Activated gamma-delta T cell treated with Interleukin-2 at 50 U/mL for 16 hours (primary cell): ENCODE measurements at places on chromosomes 6 and 20.

DNA sequence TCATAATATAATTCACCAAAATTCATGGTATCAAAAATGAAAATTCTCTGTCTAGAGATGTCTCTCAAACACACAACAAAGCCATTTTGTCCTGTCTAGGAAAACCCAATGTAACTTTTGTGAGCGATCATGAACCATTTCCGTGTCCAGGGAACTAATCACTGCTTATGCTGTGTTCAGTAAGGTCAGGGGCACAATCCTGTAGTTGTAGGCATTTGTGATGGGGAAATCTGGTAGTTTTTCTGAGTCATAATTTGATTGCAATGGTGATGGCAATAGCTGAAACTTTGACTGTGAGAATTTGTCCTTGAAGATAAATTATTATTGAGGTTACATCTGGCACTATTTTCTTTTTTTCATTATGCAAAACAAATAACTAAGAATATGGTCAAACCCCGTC, 21.0 kb upstream of the GCLC start:
- no peak for DNase-seq

GRCh38 chr20:16035576-16035975, 537.7 kb downstream of the KIF16B start:
- DNase-seq = no peak

GRCh38 chr20:48945840-48946514, 24.5 kb downstream of the ARFGEF2 start:
- DNase-seq = no peak

DNA sequence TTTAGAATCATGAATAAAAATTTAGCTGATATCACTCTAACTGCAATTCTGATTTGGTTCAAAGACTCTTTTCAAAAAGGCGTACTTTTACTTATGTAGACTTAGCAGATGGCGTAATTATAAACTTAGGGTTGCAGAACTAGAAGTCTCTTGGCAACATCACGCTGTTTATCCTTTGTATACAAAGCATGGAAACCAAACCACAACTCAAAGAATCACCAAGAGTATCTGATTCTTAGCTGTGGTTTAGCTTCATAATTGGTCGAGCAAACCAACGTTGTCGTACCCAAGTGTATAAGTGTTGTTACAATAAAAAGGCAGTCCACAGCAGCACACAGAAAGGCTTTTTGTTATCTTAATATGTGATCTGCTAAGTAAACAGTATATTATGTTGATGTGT, 18.2 kb downstream of the STMND1 start:
- no peak for DNase-seq

DNA sequence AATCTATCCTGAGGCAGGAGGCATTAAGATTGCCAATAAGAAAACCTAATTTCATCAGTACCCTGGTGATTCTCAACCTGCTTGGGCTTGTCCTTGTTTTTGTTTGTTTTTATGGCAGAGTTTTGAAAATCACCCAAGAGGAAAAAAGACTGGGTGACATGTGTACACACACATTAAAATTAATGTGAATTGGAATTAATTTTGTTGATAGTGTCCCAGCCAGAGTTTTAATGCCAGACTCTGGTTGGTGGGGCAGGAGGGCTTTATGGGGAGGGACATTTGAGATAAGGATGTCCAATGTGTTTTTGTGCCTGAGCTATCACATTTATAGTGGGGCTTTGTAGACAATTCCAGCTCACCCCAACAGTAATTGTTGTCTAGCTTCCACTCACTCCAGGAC, 184.6 kb downstream of the ID4 start:
- DNase-seq = no peak

- DNase-seq = peak; percentile 59
Measured at GRCh38 chr20:1212607-1213396, 9.5 kb downstream of the C20orf202 start.

- no peak for DNase-seq
Measured at GRCh38 chr20:36036688-36037087, 68.3 kb downstream of the CNBD2 start.

DNA sequence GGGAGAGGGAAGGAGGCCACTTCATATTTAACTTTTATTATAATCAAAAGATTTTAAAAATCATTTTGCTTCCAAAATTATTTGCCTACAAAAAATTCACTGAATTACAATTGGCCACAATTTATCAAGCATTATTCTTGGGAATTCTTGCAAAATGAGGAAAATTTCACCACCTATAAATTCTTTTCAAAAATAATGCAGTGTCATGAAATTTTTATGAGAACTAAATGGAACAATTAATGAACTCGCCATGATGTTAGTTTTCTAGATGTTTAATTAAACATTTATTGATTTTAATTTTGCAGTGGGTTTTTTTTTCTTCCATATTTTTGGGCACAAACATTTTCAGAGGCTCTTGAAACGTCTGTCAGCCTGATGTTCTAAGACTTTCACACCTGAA, 5.8 kb upstream of the ZBP1 start:
- no peak for DNase-seq

GRCh38 chr6:11614534-11615213, 77.1 kb downstream of the TMEM170B start:
- no peak for DNase-seq

DNA sequence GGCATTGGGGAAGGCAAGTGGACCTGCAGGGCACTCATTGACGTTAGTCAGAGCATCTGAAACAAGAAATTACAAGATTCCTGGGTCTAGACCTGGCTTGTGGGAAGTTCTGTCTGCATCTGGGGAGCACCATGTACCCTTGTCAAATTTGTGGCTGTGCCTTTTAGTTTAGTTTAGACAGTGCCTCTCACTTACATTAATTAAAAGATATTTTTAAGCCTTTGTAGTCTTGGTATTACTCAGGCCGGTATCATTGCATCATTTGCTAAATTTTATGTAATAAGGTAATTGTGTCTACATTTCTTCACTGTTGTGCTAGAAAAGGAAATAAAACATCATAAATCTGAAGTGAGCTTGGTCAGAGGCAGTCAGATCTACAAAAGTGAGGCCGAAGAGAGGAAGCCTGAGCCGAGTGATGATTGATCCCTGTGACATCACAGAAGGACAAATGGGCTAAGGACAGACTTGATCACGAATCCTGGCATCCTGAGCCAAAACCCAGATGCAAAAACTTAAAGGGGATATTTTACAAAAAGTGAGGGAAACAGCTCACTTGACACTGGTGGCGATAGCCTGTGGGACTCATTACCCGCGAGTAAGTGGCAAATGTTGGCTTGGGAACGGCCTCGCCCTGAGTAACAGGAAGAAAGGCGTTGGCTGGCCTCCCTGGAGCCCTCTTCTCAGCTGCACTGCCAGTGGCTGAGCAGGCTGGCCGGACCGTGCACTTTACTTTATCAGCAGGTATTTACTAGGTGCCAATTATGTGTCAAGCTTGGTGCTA, 106.5 kb downstream of the TCP11 start:
- DNase-seq = no peak

DNA sequence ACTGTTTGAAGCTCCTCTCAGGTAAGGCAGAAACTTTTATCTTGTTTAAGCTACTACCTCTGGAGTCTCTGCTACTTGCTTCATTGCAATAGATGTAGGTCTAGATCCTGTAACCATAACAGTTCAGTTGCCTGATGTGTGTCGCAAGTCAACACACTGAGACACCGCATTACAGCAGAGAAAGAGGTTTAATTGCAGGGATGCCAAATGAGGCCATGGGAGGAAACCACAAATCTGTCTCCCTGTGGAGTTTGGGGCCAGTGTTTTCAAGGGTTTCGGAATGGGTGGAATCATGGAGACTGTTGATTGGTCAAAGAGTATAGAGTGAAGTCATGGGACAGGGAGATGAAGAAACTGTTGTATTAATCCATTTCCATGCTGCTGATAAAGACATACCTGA, 57.1 kb upstream of the RBM24 start:
- no peak for DNase-seq

DNA sequence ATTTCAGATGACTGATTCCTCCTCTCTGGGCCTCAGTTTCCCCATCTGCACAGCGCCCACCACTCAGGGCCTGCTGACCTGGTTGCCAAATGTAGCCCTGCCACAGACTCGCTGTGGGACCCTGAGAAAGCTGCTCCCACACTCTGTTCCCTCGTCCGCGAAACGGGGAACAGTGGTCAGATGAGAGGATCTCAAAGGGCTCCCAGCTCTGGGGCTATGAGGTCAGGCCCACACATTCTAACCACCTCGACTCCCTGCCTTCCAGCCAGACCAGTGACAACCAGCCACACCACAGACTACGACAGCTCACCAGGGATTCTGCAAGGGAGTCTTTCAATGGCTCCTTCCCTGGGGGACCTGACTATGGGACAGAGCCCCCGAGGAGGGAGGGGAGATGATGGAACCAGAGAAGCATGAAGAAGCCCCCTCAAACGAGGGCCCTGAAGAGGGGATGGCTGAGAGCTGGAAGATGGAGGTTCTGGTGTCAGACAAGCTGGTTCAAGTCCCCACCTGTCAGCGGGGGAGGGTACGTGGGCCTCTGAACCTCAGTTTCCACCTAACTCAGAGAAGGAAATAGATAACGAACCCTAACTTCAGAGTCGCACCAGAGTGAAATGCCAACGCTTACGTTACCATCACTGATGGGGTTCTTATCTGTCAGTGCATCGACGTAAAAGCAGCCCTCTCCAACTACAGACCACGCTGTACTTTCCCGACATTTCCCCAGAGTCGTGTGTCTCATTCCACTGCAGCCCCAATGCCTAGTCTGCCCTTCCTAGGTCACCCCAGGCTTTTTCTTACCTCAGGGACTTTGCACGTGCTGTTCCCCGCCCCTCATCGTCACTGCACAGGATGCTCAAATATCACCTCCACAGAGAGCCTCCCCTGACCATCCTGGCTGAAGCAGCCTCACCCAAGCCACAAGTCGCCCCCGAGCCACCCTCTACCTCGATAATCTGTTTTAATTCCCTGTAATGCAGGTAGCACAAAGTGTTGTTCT, 60.5 kb downstream of the PREX1 start:
- peak; percentile 39 for DNase-seq

DNA sequence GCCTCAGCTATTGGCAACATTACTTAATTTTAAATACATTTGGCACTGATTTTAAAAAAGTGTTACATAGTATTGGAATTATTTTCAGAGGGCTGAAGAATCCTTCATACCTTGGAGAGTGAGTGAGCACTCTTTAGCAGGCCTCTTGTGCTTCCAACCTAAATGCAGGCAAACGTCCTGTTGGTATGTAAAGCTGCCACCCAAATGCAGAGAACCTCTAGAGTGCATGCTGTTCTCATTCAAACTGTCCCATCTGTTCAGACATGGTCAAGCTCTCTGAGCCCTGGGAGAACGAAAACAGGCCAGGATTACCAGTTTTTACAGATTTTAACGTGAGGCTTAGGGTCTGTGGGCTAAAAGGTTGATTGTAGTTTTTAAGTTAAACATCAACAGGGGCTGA, 378.0 kb upstream of the FLRT3 start:
- no peak for DNase-seq

- no peak for DNase-seq
Measured at GRCh38 chr6:101572627-101573026, 179.1 kb downstream of the GRIK2 start.

DNA sequence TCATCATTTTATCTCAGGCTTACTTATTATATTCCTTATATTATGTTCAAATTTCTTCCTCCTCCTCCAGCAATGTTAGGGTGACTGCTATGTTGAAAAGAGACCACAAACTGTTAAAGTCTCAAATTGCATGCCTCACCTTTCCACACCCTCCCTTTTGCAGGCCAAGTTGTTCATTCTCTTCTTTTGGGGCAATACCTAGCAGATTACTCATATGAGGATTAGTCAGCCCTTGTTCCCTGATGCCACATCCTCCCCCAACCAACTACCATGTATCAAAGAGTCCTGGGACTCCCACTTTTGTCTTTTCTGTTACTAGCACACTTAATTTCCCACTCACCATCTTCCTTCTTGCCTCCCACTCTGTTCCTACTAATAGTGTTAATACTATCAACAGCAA, 434.7 kb downstream of the BCKDHB start:
- no peak for DNase-seq

- DNase-seq = peak; percentile 23
Measured at GRCh38 chr6:44255871-44256774, 1.2 kb downstream of the SLC35B2 start.

DNA sequence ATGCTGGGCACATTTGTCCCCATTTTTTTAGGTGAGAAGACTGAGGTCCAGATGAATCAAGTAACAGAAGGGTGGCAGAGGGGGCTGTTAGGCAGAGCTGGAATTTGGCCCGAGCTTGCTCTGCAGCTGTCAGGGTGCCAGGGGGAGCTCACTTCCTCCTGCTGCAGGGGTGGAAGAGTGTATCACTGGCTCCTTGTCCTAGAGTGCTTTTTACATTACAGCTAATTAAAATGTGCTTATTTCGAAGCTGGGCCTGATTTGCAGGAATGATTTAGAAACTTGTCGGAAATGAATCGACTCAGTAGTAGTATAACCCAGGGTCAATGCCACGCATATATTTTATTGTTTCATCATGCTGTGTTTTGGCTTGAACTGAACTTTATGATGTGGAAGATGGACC, 11.1 kb downstream of the TOX2 start:
- DNase-seq = peak; percentile 34

DNA sequence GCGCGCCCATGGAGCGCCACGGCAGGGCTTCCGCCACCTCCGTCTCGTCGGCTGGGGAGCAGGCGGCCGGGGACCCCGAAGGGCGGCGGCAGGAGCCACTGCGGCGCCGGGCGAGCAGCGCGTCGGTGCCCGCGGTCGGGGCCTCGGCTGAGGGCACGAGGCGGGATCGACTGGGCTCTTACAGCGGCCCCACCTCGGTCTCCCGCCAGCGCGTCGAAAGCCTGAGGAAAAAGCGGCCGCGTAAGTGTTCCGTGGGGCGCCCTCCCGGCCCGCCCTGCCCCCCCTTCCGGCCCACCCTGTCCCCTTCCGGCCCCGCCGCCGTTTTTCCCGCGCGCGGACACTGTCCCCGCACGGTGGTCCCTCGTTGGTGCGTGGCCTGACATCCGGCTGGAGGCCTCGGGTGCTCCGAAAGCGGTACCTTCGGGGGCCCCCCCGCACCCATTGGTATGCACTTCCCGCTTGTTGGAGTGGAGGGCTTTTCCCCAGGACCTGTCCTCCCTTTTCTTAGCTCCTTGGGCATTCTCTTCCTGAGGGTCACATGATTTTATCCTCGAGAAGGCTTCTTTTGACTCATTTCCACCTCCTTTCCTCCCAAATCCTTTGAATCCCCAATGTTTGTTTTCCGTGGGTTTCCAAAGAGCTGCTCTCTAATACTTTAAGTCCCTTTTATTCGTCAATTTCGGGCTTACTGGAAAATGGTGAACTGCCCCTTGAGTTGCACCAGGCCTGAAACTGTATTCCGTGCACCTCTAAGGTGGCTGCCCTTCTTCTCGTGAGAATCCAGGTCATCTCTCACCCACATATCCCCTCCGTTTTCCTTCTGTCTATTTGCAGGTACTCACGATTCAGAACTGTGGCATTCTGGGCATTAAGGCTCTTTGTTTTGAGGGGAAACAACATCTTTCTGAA, 556 bp downstream of the PANK2 start:
- DNase-seq = peak; percentile 40

GRCh38 chr6:17719323-17720041, 12.8 kb upstream of the NUP153 start:
- no peak for DNase-seq

GRCh38 chr6:134676307-134677281, 273.3 kb downstream of the ALDH8A1 start:
- no peak for DNase-seq

GRCh38 chr6:1952740-1953360, 292.6 kb downstream of the GMDS start:
- no peak for DNase-seq
